Epithelial cell of esophagus (primary cell): ENCODE measurements at places on chromosomes 7 and 10.

DNA sequence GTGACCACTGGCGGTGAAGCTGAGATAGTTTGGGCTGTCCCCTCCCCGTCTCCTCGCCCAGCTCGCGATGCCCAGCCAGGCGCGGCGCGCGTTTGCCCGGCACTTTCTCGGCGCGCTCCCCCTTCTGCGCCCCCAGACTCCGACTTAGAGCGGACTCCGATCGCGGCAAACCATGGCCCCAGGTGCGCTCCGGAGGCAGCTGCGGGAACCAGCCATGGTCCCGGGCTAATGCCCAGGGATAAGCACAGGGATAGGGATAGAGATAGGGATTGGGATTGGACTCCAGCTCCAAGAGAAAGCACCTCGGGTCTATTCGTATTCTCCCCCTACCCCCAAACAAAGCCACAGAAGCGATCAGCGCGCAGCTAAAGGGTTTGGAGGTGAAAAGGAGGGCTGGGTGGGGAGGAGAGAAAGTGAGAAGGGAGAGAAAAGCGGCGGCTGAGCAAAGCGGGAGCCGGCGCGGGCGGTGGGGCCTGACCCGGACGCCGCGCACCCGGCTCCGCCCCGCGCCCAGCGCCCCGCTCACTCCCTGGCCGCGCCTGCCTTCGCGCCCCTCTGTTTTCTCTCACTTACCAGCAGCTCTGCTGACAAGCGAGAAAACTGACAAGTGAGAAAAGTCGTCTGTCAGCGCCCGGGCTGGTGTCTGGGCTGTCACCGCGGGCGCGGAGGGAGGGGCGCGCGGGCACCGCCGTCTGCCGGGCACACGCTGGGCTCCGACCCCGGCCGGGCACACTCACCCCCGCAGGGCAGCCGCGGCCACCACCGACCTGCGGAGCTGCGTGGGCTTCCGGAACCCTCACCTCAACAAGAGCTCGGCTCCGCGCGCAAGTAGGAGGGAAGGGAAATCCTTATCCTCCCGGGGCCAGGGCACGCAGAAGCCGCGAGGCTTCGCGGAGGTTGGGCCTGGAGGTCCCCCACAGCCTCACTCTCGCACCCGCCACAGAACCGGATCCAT lies at the start of gene PDE1C:
Gene PDE1C (minus strand): TSS at position 2 of the 955 bp plus-strand sequence.
- no peak for DNase-seq

GRCh38 chr7:44729949-44730590 lies 18.6 kb upstream of the ZMIZ2 start:
- DNase-seq, result no peak

DNA sequence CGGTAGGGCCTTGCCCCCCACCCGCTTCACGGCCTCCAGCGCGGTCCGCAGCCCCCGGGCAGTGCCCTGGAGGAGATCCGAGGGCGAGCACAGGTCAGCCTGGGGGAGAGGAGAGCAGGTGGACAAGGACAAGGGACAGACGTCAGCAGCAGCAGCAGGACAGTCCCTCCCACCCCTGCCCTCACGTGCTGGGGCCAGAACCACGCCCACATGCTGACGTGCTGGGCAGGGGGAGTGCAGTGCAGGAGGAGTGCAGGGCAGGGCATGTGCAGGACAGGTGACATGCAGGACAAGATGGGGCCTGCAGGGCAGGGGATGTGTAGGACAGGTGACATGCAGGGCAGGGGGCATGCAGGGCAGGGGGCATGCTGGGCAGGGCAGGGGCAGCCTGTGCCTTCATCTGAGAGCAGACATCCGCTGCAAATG lies 1.5 kb upstream of the SAP25 start:
- DNase-seq, result no peak

DNA sequence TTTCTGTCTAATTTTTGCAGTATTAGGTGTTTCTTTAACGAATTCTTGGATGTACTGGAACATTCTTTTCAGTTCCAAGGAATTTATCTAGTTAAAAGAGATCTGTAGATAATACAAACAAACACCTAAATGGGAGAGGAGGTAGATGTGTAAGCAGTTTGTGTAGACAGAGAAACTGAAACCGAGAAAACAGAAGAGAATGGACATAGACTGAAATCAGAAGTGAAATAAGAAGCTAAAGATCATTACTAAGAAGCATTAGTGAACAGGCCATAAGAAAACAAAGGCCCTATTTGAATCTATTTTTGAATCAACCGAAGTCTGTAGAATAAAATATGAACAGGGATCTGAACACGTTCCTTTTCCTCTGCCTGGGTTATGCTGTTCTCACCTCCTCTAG lies 26.5 kb upstream of the TMEM229A start:
- DNase-seq, result no peak

- DNase-seq, result peak; percentile 78
These were observed 18.5 kb downstream of the BICC1 start for GRCh38 chr10:58531084-58531695.

- DNase-seq, result peak; percentile 97
These were observed 25.3 kb upstream of the CUX1 start for GRCh38 chr7:101792051-101792681.

- peak; percentile 91 for DNase-seq
These were observed 268.1 kb upstream of the FZD8 start for GRCh38 chr10:35910234-35910633.

- peak; percentile 66 for DNase-seq
These were observed 13.6 kb downstream of the PNLIPRP2 start for GRCh38 chr10:116634126-116634975.

GRCh38 chr10:130766071-130766470 lies 545.5 kb downstream of the TCERG1L start:
- no peak for DNase-seq

GRCh38 chr7:41241641-41242040 lies 461.2 kb downstream of the INHBA start:
- DNase-seq, result no peak

DNA sequence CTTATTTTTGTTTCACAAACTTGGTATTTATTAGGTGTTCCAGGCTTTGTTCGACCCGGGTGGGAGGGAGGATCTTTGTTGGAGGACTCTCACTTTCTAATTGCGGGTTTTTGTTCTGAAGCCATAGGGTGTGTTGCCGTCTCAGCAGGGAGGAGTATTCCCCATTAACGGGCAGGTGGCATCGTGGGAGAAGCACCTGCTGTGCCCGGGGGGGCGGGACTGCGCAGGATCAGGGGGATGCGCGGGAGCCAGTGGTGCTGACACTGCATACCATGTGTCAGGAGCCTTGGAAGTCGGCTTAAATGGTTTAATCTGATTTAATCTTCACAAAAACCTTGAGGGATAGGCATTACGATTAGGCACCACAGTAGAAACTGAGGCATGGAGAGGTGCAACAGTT lies 113.0 kb downstream of the MGMT start:
- no peak for DNase-seq

- DNase-seq, result peak; percentile 54
These were observed 787 bp upstream of the PLEKHA1 start for GRCh38 chr10:122373721-122374120.

- DNase-seq, result peak; percentile 88
These were observed 361.0 kb upstream of the CDC14C start for GRCh38 chr7:48563334-48563733.

- DNase-seq, result peak; percentile 8
These were observed 63.5 kb downstream of the MINDY3 start for GRCh38 chr10:15796762-15797161.

GRCh38 chr10:109880886-109881768 lies 42.2 kb downstream of the XPNPEP1 start:
- DNase-seq, result no peak

- no peak for DNase-seq
These were observed 377.1 kb upstream of the DPP6 start for GRCh38 chr7:153675131-153675530.

DNA sequence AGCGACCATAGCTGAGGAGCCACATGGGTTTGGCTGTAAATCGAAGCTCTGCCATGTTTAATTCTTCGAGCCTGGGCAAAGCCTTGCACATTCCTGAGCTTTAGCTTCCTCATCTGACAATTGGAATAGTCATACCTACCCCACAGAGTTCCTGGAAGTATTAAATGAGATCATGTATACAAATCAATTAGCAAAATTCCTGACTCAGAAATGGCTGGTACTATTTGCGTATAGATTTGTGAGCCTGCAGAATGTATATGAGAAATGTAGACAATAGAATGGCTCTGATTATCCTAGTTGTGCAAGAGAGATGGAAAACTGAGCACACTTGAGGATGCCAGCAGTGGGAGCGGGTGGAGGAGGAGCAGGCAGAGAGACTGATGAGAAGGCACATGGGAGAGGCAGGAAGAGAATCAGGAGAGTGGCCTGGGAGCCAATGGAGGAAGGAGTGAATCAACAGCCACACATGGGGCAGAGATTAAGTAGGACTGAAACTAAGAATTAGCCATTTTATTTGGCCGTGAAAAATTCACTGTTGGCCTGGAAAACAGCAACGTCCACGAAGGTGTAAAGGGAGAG lies 128.0 kb upstream of the C1GALT1 start:
- peak; percentile 39 for DNase-seq
